Mucosa of descending colon (tissue), 3 donors: ENCODE measurements at places on chromosomes 4 and X.

GRCh38 chr4:142311916-142312315 is 534.2 kb downstream of the INPP4B start:
- no peak for DNase-seq

- DNase-seq: no peak
These were observed 30.1 kb downstream of the P2RY8 start for GRCh38 chrX:1506916-1507315.

DNA sequence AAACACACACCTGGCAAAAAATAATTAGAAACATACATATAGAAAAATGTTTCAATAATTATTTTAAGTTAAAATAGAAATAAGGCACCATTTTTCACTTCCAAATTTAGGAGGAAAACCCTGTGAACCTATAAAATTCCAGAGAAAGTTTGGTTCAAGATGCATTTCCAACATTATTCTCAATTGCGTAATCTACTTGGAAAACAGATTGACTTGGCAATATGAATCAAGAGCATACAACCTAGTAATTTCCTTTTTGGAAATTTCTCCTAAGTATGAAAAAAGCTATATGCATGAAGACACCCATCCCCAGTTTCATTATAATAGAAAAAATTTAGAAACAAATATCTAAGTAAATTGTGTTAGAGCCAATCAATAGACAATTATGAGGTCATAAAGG is 242.9 kb downstream of the IQCM start:
- DNase-seq: no peak

- no peak for DNase-seq
These were observed 102.4 kb upstream of the DCAF12L1 start for GRCh38 chrX:126655061-126655460.

- DNase-seq: no peak
These were observed 1.5 kb upstream of the CPLX1 start for GRCh38 chr4:827209-828081.

DNA sequence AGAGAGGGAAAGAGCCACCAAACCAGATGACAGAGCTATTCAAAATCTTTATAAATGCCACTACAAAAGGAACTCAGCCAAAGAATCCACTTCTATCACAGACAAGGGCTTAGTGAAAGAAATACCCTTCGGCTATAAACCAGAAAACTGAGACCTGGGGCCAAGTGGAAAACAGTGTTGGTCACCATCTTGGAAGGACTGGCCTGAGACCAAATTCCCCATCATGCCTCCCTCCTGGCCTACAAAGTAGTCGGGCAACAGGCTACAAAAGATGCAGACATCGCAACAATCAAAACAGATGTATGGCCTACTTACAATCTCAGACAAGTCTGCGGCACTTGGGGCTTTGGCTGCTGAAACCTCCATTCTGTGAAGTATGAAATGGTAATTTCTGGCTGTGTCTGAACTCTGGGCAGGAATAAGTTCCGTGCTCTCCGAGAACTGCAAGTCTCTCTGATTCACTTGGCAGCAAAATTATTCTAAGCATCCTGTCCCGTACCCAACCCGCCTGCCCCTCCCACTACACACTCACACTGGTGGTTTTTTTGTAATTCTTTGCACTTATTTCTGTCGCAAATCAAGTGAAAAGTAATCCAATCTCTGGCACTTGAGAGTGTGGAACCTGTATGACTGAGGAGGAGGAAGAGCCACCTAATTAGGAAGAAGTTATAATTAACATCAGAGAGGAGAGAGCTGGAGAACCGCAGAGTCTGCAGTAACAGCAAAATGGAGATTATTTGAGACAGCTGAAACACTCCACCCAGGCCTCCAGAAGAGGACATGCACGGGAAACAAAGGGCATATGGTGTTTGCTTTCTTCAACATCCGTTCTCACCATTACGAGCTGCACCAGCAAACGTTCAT is 87.8 kb downstream of the SH3KBP1 start:
- no peak for DNase-seq

DNA sequence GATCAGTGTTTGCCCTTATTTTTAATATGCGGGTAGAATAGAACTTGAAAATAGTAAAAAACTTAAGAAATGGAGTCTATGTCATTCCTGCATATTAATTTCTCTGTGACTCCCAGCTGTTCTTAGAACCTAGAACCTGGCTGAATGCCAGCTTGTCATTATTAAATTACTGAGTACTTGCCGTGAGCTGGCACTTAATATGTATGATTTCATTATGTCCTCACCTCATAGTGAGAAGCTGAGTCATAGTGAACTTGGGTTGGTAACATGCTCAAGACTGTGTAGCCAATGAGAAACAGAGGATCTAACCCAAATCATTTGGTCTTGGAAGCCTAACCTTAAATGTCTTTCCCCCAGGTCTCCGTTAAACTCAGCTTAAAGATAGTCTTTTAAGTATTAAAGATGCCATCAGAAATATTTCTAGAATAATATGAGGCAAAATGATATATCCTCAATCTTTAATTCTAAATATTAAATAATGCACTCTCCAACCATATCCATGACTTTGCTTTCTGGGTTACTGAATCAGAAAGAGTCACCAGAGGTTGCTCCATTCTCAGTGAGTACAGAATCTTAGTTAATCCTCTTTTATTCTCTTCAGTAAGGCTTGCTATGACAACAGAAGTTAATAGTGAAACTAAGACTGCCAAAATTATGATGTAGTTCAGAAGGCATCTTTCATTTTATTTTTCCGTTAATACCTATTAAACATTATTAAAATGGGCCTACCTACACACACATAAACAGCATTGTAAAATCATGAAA is 58.6 kb upstream of the TLL1 start:
- no peak for DNase-seq

- no peak for DNase-seq
These were observed 216.4 kb upstream of the GYPA start for GRCh38 chr4:144356941-144357381.

DNA sequence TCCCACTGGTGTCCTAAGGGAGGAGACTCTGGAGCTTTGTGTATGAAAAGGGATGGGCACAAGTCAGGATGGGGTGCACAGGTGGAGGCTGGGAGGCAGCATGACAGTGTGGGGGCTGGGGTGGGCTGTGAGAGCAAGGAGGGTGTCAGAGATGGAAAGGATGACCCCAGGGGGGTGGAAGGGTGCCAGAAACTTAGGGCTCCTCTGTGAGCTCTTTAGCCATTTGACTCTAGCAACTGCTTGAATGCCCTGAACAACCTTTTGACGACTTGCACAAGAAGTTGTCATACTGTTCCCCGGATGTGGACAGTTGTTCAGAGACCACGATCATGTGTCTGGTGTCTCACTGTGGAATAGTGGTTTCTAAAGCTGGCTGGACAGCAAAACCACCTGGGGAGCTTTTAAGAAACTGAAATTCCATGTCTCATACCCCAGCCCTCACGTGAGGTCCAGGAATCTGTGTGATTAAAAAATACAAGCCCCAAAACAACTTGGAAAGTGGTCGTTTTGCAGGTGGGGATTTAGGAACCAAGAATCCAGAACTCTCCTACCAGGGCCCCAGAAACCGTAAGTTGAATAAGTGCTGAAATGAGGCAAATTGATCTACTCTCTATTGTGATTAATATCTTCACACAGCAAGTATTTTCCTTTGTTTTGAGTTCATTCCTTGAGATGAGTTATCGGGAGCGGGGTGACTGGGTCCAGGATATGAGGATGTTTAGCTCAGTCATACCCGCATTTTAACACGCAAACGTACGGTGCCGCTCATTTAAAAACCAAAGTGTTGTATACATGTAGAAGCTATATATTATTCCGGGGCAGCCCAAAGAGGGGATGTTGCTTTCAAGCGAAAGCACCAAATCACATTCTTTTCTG is 3.4 kb downstream of the RHOH start:
- peak; percentile 35 for DNase-seq

GRCh38 chr4:140296335-140297220 is 76.9 kb upstream of the SCOC start:
- DNase-seq: no peak

DNA sequence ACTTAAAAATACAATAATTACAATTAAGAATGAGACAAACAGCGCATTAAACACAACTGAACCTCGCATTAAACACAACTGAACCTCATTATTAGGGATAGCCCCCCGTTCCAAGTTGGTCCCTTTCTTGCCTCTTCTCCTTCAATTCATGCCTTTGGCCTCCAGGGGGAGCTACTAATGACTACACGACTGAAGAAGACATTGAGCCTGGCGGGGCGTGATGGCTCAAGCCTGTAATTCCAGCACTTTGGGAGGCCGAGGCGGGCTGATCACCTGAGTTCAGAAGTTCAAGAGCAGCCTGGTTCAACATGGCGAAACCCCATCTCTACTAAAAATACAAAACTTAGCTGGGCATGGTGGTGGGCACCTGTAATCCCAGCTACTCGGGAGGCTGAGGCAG is 56.4 kb upstream of the NWD2 start:
- DNase-seq: no peak

- no peak for DNase-seq
These were observed 999.1 kb downstream of the STPG2 start for GRCh38 chr4:97144199-97144598.

DNA sequence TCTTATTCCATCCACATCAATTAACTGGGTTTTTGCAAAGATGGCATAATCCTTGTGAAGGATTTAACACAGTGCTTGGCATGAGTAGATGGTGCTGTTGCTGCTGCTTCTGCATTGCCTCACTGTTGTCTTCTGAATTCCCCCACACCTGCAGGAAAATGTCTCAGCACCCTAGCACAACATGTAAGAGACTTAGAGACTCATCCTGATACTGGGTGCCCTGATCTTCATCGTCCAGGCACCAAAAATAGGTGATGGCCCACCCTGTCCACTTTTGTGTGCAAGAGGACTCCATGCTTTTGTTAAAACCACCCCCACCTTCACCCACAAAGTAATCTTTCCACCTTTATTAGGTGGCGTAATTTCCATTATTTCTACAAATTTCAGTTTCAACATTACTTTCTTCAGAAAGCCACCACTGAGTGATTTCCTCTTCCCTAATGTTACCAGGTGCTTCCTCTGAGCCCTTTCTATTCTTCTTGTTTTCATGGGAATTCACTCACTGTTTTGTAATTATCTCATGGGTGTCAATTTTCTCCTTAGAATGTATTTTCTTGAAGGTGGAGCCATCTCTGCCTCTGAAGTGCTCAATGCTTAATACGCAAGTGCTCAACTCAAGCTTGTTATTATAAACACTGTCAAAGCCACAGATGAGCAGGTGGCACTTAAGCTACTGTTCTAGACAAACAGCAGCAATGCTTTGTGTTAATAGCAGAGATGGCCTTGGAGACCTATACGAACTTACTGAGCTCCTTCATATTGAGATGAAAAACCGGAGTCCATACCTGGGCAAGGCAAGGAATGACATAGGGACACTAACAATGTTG is 89.5 kb downstream of the HS3ST1 start:
- no peak for DNase-seq

DNA sequence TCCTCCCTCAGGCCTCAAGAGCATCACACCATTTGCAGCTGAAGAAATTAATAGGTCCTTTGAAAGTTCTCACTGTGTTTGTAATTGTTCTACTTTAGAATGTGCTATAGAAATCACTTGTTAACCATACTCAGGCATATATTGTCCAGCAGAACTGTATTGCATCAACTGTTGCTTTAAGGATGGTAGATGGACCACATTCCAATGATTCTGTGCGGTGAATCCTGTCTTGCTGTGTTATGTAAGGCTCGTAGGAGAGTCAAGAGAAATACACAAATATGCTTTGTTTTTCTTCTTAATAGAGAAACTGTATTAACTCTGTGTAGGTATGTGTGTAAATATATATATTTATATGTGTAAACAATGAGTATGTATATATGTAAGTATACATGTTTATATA is 6.3 kb upstream of the ADGRA3 start:
- DNase-seq: no peak

- no peak for DNase-seq
These were observed 9.6 kb upstream of the STK32B start for GRCh38 chr4:5041699-5042098.

GRCh38 chr4:147864607-147865006 is 132.7 kb downstream of the ARHGAP10 start:
- no peak for DNase-seq

DNA sequence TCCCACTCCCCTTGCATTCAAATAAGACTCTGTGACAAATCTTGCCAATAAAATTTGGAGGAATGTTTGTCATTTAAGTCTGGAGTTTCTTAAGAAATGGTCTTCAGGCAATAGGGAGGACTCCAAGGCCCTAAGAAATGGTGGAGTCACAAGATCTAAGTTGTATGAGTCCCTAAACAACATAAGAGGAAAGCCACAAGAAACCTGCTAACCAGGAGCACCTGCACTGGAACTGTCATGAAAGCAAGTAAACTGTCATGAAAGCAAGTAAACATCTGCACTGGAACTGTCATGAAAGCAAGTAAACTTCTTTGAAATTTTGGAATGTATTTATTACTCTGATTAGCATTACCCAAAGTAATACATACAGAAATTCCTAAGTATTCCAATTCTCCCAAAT is 3.5 kb downstream of the CNOT6L start:
- no peak for DNase-seq

DNA sequence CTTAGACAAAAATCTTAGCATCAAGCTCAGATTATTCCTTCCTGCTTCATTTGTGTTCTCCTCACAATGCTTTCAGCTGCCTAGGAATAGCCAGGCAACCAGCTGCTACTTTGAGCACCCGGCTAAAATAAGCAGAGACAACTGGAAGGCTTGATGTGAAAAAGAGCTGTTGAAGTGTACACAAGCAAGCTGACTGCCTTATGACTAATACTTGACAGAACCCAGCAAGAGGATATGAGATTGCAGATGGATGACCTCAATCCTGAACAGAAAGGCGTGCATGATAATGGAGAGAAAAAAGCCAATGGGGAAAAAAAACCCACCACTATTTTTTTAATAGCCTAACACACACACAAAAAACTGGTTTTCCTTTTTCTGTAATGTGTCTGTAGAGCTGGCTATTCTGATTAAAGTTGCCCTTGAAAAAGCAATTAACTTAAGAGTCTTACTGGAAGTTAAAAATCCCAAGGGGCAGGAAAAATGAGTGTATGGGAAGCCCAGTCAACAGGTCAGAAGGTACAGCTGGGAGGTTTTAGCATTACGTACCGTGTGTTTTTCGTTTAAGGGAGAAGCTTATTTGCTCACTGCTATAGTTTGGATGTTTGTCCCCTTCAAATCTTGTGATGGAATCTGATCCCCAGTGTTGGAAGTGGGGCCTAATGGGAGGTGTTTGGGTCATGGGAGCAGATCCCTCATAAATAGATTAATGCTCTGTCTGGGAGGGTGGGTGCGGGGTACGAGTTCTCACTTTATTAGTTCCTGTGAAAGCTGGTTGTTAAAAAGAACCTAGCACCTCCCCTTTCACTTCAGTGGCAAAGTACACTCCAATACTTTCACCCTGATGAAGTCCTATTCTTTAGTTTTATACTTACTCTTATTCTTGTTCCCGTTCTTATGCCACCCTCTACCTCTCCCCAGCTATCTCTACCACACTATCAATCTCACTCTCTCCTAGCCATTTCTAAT is 37.1 kb upstream of the HERC6 start:
- DNase-seq: peak; percentile 12

DNA sequence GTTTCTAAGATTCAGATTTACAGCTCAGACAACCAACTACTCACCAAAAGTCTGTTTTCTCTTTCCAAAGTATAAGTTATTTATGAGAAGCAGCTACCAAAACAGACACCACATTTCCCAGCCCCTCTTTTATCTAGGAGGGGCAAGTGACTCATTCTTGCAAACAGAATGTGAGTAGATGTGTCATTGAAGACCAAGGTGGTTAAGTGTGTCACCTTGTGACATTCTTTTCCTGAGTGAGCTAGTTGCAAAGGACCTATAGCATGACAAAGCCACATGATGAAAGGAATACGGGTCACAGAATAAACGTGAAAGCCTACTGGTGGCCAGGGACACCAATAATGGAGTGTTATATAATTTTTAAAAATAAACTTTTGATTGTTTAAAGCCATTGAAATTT is 50.0 kb downstream of the SLC7A11 start:
- no peak for DNase-seq
